CD14-positive monocyte (primary cell): ENCODE measurements at places on chromosomes 1 and 21. TPM values are rescaled to one million over a fixed set of nuclear protein-coding genes. Genes with fewer than 3 reads are reported as not detected.

The NUP133 gene
- polyA plus RNA-seq: 12.4 TPM

The B3GALT2 gene
- not detected for polyA plus RNA-seq

The NCF2 gene
- 557 TPM for polyA plus RNA-seq

The LRRC38 gene
- polyA plus RNA-seq: not detected in 2 replicates

The RGS1 gene
- polyA plus RNA-seq: 4.1 and 15.7 TPM in 2 replicates

The CYP4B1 gene
- not detected for polyA plus RNA-seq

The NPHS2 gene
- not detected in 2 replicates for polyA plus RNA-seq

The FMO3 gene
- polyA plus RNA-seq: not detected in 2 replicates

The OR2G6 gene
- polyA plus RNA-seq: not detected in 2 replicates

The COL6A1 gene
- 0.08 TPM for polyA plus RNA-seq

The KRTAP22-2 gene
- polyA plus RNA-seq: not detected

The C4BPA gene
- 0.25 TPM for polyA plus RNA-seq

The BTBD19 gene
- polyA plus RNA-seq: 0.73 TPM
